ENCODE measurements at places on chromosomes 1 and 21.
A peak's percentile ranks its signal among the peaks of the same experiment; 100 is the strongest.

GRCh38 chr1:181061891-181062835 lies 26.3 kb upstream of the IER5 start:
- DNase-seq: no peak

GRCh38 chr1:32939655-32940371 lies 24.8 kb downstream of the RNF19B start:
- peak; percentile 83 for DNase-seq

DNA sequence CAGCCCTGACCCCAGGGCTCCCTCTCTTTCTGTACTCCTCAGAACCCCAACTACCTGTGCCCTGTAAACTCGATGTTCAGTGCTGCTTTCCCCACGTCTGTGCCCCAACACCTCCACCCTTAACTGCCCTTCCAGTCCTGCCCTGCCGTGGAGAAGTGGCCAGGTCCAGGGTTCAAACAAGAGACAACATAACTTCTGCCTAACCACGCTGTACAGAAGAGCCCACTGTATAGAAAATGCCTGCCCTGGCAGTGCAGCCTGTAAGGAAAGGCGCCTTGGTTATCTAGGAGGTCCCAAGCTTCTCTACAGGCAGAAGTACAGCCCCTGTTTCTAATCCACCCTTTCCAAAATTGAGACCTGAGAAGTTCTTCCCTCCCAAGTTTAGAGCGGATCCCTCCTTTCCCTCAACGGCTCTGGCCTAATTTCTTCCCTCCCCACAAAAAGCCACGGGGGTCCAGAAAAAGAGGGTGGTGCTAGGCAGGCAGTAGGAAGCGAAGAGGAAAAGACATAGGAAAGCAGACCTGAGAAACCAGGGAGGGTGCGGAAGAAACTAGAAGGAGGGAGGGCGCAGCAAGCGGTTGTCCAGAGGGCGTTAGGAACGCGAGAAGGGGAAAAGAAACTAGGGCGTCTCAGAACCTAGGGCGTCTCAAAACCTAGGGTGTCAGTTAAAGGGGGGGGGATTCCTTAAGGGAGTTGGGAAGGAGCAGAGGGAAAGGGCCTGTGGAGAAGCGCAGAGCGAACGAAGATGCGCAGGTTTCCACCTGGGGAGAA lies 3.2 kb downstream of the DMRTA2 start:
- DNase-seq: no peak

GRCh38 chr1:174964261-174964971 lies 35.3 kb upstream of the CACYBP start:
- no peak for DNase-seq

DNA sequence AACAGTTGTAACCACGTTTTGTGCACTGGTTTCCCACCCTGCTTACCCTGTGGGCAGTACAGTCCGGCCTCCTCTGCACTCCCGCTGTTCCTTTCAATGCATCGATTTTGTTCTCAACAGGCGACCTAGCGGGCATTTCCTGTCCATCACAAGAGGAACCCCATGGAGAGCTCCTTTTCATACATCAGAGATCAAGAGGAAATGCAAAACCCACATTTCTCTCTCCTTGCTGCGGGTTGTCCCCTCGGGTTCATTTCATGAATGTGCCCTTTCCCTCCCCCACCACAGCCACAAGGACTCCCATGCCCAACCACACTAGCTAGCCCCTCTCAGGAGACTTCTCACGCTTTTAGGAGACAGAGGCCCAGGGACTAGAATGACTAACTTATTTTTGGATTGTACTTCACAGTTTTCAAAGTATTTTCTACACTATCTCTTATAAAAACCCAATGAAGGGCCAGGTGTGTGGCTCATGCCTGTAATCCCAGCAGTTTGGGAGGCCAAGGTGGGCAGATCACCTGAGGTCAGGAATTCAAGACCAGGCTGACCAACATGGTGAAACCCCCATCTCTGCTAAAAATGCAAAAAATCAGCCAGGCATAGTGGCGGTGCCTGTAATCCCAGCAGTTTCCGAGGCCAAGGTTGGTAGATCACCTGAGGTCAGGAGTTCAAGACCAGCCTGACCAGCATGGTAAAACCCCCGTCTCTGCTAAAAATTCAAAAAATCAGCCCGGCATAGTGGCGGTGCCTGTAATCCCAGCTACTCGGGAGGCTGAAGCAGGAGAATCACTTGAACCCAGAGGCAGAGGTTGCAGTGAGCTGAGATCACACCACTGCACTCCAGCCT lies 18.4 kb downstream of the ATP1A4 start:
- DNase-seq: no peak

DNA sequence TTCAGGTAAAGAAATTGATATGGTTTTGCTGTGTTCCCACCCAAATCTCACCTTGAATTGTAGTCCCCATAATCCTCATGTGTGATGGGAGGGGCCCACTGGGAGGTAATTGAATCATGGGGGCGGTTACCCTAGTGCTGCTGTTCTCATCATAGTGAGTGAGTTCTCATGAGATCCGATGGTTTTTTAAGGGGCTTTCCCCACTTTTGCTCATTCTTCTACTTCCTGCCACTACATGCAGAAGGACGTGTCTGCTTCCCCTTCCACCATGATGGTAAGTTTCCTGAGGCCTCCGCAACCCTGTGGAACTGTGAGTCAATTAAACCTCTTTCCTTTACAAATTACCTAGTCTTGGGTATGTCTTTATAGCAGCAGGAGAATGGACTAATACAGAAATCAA lies 69.3 kb downstream of the MIS18A start:
- DNase-seq: no peak

GRCh38 chr1:180311011-180311730 lies 81.1 kb downstream of the LHX4 start:
- no peak for DNase-seq

GRCh38 chr1:19067912-19068638 lies 111.6 kb upstream of the IFFO2 start:
- no peak for DNase-seq

DNA sequence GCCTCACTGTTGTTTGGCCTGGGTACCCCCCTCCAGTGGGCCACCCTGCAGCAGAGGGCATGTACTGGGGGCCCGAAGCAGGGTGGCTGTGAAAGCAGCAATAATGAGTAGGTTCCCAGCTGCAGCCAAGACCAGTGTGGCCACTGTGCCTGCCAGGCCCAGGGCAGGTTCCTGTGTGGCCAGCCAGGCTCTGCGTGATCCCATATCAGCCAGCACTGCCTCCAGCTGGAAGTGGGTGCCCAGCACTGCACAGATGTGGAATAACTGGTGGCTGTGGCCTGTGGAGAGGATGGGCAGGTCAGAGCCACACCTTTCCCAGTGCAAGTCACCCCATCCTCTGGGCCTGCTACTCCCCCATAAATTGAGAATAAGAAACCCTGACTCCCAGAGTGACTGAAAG lies 2.1 kb downstream of the BGLAP start:
- DNase-seq: no peak

DNA sequence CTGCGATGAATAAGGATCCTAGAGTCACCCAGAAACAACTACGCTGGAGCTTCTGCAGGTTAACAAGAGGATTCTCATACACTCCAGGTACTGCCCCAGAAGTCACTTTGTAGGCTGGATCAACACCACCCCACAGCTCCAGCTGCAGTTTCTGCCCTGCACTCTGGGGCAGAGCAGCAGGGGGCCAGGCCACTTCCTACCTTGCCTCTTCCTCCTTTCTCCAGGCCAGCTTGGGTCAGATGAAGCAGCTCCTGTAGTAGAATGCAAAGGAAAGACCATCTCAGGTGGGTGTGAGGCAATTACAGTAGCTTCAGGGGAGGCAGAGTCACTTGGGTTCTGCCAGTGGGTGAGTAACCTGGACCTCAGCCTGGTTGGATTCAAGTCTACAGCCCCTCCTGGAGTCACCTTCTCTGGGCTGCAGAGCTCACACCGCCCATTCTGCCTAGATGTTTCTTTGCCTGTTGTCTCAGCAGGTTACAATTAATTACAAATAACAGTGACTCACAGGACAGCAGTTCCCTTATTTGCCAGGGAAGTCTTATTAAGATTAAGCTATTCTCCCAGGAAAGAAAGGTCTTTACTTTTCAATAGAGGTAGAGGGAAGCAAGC lies 24.4 kb upstream of the BCAR3 start:
- DNase-seq: no peak

DNA sequence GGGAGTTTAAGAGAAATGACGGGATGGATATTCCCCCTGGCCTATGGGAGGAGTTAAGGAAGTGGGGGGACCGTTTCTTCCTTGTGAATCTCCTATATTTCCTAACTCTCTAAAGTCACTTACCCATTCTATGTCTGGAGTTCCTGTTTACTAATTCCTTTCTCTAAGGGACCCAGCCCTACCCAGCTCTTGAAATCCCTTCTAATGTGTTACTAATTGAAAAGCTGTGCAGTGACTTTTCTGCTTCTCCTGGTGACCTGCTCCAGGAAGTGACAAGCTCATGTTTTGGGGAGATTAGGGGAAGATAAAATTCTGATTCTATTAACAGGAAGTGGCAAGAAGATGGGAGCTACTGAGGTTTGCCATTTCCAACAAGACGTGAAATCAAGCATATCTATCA lies 4.0 kb upstream of the SAMSN1 start:
- DNase-seq: peak; percentile 21

DNA sequence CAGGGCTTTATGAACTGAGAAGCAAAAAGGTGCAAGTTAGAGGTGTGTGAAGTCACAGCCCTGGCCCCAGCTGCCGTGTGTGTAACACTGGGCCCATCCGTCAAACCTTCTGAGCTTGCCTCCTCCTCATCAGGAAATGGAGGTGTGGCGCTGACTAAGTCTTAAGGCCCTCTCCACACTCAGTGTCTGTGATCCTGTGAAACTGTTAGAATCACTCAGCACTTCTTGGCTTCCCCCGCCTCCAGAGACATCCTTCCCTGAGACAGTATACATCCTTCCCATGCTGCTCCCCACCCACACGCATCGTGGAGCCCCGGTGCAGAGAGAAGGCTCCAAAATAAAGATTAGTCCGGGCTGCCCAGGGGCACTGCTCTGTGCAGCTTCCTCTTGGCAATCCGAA lies 33.3 kb downstream of the LRP8 start:
- peak; percentile 62 for DNase-seq

GRCh38 chr1:7060745-7061144 lies 275.5 kb downstream of the CAMTA1 start:
- DNase-seq: no peak

DNA sequence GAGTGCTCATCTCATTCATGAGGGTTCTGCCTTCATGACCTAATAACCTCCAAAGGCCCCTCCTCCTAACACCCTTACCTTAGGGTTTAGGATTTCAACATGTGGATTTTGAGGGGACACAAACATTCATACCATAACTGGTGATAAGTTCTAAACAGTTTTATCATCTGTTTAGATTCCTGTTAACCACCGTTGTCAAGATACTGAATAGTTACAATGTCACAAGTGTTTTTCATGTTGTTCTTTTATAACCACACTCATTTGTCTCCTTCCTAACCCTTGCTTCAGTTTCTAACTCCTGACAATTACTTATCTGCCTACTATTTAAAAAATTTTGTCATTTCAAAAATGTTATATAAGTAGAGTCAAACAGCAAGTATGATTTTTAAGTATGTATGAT lies 86.0 kb downstream of the NCAM2 start:
- DNase-seq: no peak

- DNase-seq: no peak
Observed at GRCh38 chr1:204544321-204544720, 28.1 kb downstream of the MDM4 start.

Data from kidney capillary endothelial cell (primary cell).